Stimulated activated naive CD4-positive, alpha-beta T cell treated with Interleukin-2 at 50 U/mL for 16 hours (primary cell): ENCODE measurements at places on chromosomes 2 and 18.
A peak's percentile ranks its signal among the peaks of the same experiment; 100 is the strongest.

DNA sequence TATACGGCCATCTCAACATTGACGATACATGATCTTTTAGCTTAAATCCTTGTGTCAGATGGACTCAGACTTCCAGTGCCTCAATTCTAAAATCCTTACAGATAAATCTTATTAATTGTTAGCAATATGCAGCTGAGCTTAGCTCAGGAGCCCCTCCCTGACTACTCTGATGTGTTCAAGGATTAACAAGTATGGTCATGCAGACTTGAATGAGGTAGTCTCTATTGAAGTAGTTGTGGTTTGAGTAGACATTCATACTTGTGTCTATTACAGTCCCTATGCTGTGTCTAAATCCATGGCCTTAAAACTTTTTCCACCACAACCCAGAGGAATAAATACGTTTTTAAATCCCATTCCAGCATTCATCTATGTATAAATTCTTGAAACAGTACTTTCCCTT is 119.5 kb downstream of the NUP35 start:
- DNase-seq: no peak

DNA sequence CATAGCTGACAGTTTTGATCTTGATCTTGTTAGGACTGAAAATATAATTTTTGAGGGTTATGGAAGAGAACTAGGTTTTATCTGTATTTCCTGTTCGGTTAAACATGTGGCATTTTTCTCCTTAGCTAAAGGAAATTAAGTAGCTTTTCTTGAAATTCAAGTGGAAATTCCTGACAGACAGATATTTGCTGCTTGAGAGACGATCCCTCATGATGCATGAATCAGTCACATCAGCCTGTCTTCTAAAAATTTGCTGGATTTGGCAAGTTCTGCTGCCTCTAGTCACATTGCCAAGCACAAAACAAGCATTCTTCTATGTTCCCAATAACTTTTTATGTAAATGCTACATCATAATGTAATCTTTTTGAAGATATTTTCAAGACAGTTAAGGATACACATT is 201.8 kb upstream of the ATP5MC3 start:
- no peak for DNase-seq

DNA sequence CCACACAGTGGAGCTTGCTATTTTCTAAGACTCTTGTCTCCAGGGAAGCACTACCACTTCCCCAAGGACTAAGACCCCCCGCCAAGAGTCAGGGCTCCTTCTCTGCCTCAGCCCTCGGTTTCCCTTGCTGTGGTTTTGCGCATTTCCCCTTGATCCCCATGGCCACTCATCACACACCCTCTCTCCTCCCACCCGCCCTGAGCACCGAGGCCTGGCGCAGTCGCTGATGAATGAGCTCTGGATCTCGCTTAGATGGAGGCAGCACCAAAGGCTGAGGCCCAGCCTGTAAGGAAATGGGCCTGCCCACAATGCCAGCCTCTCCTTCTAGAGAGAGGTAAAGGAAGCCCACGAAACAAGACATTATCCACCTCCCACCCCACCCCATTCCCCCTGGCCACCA is 96.9 kb downstream of the TNS1 start:
- DNase-seq: no peak

DNA sequence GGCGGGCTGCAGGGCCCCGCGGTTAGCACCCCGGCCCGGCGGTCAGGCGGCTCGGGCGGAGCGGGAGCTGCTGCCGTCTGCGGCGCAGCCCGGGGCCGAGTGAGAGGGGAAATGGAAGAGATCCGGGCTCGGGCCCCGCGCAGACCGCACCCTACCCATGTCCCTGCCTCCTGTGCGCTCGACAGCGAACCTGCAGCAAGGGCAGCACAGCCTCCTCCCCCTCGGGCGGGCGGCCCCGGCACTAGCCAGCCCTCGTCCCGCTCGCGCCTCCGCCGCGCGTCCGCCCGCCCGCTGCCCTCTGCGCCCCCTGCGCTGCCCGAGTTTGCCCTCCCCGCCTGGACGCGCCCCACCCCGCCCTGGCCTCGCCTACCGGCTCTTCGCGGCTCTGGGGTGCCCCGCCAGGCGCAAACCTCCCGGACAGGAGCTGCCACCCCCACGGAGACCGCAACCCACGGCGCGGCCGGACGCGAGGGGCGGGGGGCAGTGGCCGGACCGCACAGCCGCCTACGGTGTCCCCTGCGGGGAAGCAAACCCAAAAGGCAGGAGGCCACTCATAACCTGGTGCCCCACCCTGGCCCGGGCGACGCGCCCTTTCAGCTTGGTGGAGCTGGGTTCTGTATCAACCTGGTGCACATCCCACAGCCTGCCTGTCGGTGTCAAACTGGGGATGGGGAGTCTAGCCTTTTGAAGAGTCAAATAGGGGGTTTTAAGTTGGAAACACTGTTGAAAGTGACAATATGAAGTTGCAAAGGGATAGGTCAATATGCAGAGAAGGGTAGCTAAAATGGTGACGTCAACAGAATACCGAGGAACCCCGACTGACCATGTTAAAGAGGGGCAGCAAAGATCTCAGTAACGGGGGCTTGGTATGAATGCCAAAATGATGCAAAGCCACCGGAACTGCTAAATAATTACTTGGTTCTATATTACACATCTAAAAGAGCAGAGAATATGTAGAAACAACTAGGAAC is at the start of gene IHH:
Gene IHH, minus strand, starts transcription at position 101 of the 971 bp plus-strand sequence. CDS start 454 bp downstream, outside the sequence.
- no peak for DNase-seq

- no peak for DNase-seq
These were observed 307 bp upstream of the DUSP11 start for GRCh38 chr2:73780237-73780582.

DNA sequence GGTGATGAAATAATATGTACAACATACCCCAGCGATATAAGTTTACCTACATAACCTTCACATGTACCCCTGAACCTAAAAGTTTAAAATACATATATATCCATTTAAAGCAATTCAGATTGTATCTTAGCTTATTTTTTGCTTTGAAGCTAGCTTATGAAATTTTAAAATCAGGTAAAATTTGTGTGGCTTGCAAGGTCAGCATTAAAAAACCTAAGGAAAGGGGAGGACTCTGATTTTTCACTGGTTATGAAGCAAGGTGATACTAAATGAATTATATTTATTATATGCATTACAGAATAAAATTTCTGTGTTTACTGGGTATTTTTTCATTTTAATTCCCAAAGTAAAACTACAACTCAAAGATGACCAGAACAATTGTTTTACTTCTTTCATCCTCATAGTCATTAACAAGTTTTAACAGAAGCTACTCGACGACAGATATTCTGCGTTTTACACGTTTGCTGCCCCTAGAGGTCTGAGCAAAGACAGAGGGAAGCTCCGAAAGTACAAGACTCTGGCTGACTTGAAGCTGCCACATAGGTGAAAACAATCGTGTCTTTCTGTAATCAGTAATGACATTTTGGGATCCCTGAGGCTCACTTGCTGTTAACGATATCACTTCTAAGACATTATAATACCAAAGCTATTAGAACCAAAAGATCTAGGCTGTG is 17.1 kb downstream of the PKP4 start:
- DNase-seq: no peak

DNA sequence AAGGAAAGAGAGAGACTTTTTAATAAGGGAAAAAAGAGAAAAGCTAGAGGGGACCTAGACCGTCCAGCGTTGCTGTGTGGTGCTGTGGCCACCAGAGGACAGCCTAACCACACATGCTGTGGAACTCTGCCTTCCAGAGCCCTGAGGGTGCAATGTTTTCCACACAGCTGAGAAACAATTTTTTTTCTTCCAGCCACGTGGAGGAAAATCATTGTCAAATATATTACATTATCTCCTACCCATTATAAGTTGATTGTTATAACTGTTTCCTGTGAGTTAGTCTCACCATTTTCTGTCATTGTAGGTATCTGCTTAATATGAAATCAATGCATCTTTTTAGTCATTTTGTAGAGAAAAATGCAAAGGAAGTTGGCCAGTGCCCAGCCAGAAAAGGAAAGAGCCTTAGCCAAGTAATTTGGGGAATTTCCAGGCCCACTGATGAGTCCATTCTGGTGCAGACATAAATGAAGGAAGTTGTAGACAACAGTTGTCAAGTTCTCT is 5.9 kb upstream of the MRPL19 start:
- peak; percentile 32 for DNase-seq

- no peak for DNase-seq
These were observed 95.9 kb downstream of the FMNL2 start for GRCh38 chr2:152430876-152431275.

DNA sequence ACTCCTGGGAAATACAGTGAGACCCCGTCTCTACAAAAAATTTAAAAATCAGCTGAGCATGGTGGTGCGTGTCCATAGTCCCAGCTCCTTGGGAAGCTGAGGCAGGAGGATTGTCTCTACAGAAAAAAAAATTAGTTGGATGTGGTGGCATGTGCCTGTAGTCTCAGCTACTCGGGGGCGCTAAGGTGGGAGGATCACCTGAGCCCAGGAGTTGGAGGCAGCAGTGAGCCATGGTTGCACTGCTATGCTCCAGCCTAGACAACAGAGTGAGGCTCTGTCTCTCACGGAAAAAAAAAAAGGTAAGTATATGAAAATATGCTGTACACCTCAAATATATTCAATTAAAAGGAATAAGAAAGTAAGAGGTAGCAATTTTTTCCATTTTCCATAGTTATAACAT is 92.5 kb upstream of the TGIF1 start:
- no peak for DNase-seq

GRCh38 chr2:234399451-234400246 is 97.2 kb downstream of the ARL4C start:
- no peak for DNase-seq

GRCh38 chr18:43961722-43962121 is 684.4 kb upstream of the SYT4 start:
- DNase-seq: no peak

- no peak for DNase-seq
These were observed 203.1 kb downstream of the INSIG2 start for GRCh38 chr2:118291251-118291880.

DNA sequence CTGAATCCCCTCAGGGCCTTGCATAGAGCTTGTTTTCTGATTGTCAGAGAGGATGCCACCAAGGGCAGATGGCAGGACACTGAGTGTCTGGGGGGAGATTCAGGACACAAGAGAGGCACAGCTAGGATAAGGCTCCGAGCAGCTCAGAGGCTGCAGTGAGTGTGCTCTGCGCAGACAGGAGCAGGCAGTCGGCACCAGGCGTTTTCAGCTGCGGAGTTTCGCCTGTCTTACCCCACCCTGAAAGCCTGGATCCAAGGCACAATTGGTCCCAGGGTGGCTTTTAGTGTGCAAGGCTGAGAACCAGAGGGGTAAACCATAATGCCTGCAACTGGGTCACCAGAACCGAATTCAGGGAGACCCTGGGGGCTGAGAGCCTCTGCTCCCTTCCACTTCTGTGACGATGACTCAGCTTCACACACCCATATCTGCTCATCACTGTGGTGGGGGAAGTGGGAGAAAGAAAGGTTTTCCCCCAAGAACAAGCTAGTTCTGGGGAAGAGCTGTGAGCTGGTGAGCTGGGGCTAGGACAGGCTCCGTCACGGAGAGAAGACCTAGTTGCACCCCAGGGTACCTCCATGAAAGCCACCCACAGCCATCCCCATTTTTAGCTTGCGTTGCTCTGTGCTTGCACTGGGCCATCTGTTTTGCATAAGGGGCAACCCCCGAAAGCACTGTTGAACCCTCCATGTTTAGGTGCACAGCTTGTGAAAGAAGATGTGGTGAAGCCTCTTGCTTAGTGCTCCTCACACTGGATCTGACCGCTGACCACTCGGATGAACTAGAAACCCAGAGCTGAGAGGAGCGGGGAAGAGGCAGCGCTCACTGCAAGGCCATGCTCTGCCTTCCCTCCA is 173.7 kb downstream of the CELF4 start:
- DNase-seq: no peak

GRCh38 chr18:6401687-6402086 is 13.0 kb downstream of the L3MBTL4 start:
- no peak for DNase-seq

DNA sequence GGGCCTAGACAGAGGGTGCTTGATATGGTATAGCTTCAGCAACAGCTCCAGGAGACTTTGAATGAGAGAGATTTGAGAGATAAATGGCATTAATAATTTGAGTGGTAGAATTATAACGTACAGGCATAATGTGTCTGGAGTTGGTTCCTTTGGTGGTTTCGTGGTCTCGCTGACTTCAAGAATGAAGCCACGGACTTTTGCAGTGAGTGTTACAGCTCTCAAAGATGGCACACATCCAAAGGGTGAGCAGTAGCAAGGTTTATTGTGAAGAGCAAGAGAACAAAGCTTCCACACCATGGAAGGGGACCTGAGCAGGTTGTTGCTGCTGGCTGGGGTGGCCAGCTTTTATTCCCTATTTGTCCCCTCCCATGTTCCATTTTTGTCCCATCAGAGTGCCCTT is 23.1 kb downstream of the PDCD1 start:
- DNase-seq: no peak

DNA sequence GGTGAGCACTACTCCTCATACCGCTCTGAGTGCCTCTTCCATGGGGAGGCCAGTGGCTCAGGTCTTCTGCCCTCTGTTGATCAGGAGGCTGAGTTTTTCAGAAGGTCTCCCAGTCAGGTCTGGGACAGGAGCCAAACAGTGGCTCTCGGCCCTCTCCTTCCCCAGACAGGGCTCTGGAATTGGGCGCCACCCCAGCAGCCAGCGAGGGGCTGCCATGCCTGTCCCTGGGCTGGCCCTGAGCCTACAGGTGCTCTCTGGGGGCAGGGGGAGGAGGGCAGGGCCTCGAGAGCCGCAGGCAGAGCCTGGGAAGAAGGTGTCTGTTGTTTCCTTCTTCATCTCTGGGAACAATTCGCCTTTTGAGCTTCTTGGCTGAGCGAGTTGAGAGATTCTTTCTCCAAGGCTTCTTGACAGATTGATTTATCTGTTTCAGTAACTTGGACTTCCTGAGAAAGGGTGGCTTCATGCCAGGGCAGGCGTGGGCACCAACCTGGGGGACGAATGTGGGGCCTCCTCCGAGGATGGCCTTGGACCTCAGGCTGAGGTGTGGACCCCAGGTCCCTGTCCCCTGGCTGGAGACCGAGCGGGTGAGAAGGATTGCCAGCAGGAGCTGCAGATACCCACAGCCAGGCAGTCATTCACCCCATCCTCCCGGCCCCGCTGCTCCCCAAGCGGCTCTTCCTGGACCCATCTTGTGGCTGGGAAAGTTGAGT is 64.7 kb upstream of the GLI2 start:
- DNase-seq: no peak

DNA sequence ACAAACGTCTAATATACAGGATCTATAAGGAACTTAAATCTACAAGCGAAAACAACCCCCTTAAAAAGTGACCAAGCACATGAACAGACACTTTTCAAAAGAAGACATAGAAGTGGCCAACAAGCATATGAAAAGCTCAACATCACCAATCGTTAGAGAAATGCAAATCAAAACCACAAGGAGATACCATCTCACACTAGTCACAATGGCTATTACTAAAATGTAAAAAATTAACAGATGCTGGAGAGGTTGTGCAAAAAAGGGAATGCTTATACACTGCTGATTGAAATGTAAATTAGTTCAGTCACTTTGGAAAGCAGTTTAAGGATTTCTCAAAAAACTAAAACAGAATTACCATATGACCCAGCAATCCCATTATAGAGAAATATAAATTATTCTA is 1148.5 kb upstream of the FAM98A start:
- no peak for DNase-seq

DNA sequence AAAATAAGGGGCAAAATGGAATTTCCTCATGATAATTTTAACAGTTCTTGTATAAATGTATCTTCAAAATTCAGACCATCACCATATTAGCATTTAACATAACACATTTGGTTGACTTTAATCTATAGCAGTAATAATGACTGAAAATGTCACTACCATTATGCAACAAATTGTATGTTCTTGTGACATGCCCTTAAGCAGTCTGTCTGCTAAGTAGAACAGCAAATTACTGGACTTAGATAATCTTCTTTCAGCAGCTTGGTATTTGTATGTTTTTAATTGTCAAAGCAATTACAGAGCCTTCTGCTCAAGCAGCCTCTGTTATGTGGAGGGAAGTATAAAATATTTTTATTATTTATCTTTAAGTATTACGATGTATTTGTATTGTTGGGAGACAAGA is 214.3 kb upstream of the NXPH2 start:
- DNase-seq: no peak
